ENCODE measurements at places on chromosomes 7 and 10.

DNA sequence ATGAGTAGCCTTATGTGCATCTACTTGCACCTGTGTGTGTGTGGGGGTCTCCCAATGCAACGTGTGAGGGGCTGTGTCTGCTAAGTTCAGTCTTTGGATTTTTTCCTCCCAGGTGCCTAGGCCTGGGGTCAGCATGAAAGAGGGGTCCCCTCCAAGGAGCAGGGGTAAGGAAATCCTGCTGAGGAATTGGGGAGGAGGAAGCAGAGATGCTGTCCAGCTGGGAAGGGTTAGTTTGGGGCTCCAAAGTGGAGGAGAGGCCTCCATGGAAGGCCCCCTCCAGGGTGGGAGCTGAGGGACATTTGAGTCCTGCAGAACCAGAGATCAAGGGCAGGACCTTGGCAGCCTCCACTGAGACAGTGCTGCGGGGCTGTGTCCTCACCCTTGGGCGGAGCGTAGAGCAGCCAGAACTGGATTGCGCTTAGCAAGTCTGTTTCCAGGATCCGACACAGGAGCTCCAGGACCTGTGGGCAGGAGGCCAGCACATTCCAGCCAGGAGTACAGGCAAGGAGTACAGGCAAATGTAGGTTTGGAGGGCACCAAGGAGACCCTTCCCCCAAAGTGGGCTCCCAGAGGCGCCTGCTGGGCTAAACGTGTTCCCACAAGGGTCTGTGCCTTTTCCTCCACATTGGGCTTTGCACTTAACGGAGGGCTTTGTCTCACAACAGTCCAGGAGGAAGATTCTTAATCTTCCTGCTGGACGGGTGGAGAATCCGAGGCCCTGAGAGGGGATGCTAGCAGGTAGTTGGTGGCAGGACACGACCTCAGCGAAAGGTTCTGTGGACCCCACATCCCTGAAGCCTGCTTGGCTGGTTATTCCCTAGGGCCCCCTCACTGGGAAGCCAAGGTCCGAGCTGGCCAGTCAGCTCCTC lies 10.1 kb downstream of the TBATA start:
- DNase-seq: no peak

GRCh38 chr10:87579563-87579962 lies 74.9 kb downstream of the MINPP1 start:
- no peak for DNase-seq

DNA sequence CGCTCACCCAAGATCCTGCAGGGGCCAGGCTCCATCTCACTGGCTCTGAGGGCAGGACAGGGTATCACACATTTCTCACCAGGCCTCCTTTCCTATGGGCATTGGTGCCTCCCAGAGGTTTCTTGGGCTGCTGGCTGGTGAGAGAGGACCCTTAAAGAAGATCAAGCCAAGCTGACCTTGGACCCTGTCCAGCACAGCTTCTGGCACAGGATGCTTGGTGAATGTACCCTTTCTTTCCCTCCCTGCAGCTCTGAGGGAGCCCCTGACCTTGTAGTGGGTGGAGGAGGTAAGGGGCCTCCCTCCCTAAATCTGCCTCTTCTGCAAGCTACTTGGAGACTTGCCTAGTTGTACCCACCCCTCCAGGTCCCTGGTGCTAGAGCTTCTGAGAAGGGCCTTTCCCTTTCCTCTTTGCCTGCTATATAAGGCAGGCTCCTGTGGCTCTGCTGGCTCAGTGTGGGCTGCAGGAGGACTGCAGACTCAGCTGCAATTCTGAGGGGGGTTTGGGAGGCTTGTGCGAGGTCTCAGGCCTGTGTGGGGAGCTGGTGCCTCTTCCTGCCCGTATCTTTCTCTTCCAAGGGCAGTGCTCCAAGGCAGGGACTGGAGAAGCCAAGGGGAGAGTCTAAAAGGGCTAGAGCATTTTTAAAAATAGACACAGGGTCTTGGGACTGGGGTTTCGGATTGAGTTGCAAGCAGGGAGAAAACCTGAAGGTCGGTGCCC lies 11.7 kb upstream of the TRIM8 start:
- peak; percentile 59 for DNase-seq

DNA sequence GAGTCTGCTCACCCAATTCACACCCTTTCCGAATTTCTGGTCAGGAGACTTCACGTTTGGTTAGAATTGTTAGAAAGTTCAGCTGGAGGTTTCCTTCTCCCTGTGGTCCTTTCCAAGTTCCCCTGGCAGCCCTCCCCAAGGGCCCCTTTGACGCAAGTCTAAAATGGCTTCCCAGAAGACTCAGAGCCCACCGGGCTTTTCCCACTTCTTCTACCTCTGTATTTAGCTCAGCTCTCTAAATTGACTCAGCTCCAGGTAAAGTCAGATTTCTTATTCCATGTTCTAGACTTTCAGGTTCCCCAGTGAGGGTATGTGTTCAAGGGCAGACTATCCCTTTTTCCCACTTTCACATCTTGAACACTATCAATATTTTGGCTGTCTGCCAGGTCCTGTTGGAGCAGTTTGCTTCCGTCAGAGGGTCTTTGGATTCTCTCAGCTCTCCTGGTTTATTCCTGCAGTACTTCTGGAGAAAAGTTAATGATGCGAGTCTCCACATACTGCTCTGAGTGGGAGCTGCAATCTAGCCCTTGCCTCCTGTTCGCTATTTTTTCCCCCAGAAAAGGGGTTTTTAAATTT lies 53.1 kb upstream of the ZNF273 start:
- no peak for DNase-seq

DNA sequence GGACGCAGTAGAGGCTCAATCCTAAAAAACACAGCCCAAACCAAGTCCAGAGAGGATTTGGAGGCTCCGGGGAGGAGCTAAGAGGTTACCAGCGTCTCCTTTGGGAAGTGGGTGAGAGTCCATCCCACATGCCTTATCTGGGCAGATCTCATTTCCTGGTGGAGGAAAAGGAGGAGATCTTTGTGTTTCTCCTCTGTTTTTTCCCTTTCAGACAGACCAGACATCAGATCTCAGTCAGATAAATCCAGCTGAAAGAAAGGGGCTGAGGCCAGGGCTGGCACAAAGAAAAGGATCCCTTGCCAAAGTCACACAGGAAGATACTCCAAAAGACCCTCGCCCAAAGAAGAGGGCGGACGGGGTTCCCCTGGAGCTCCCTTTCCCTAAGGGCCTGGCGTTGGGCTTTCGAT lies 58.3 kb upstream of the COMTD1 start:
- DNase-seq: no peak

- DNase-seq: no peak
These were observed 408.2 kb upstream of the ZMIZ1 start for GRCh38 chr10:78660446-78661106.

DNA sequence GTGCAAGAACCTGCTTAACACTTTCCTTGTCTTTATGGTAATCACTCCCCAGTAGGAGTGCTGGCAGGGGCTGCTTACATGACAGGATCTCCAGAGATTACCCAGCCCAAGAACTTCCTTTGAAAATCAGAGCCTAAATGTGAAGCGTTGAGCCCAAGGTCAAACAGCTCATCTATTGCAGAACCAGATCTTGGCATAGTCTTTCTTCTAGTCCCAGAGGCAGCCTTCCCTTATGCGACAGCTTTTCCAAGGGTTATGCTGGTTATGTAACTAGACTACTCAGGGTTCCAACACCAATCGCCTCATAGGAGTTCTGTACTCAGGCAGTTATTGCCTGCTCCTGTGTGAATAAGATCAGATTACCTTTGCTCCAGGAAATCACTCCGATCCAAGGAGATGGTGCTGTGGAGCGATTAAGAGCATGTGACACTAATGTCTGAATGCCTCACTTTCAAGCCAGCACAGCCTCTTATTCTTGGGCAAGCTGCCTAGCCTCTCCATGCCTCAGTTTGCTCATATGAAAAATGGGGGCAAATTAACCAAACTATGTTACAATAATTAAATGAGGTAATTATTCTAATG lies 8.4 kb upstream of the LGI1 start:
- peak; percentile 78 for DNase-seq
